ENCODE measurements at places on chromosomes 3 and 15.

DNA sequence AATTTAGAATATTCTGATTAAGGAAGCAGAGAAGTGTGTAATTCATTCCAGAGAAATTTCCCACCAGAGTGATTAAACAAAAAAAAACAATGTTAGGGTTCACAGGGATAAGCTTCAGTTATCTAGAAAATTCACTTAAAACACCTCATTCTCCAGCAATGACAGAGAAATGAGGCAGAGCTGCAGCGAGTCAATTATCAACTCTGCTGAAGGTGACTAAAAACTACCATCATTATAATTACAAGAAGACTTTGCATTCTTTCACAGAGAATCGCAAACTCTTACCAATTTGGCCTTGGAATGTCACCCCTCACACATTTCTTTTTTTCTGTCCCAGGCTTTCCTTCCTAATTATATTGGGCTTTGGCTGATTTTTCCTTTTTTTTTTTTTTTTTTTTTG is 117.1 kb downstream of the RAB11A start:
- DNase-seq, result no peak

DNA sequence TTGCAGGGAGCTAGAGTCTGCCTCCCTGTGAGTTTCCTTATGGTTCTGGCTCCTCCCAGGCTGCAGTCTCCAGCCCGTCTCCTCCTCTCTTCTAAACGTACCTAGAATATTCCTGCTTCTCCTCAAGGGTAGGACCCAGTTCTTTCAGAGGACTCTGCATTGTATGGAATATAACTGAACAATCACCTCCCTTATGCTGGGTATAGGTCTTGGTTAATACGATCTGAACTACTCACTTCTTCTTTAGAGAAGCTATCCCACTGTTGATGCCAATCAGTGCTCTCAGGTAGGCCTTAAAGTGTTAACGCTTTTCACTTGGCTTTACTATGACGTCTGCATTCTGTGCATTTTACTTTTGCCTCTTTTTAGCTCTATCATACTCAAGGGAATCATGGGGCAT is 98.5 kb downstream of the WNT7A start:
- DNase-seq, result no peak

GRCh38 chr3:159775372-159775961 is 213.2 kb upstream of the IL12A start:
- no peak for DNase-seq

DNA sequence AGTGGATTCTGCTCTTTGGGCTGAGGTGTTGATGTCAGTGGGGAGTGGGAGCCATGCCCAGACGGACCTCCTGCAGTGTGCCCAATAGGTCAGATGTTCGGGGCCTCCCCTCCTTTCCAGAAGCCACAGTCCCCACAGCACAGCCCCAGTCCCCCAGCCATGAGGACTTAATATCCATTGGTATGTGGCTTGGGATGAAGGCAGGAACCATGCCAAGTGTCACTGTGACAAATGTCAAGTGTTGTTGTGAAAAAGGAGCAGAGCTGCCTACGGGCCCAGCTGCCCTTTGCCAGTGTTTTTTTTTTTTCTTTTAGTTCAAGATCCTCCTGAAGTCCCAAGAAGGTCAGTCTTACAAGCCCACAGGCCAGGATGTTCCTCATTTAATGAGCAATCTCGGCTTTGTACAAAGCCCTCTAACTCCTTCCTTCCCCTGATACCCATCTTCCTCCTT is 12.2 kb downstream of the SEMA3G start:
- no peak for DNase-seq

DNA sequence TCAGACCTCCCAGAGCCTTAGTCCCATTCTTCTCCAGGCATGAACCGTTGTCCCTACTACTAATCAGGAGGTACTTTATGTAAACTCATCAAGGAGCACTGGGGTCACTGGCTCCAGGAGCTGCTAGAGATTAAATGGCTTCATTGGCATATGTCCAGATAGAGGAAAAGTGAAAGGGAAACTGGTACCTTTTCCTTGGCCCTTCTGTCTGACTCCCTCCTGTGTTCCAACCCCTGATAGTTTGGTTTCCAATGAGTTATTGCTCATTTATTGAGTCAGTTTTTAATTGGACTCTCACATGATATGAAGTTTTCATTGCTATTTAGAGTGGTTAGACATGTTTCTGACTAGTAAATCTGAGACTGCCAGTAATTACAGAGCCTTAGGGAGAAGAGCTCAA is 130.5 kb upstream of the BFSP2 start:
- no peak for DNase-seq

DNA sequence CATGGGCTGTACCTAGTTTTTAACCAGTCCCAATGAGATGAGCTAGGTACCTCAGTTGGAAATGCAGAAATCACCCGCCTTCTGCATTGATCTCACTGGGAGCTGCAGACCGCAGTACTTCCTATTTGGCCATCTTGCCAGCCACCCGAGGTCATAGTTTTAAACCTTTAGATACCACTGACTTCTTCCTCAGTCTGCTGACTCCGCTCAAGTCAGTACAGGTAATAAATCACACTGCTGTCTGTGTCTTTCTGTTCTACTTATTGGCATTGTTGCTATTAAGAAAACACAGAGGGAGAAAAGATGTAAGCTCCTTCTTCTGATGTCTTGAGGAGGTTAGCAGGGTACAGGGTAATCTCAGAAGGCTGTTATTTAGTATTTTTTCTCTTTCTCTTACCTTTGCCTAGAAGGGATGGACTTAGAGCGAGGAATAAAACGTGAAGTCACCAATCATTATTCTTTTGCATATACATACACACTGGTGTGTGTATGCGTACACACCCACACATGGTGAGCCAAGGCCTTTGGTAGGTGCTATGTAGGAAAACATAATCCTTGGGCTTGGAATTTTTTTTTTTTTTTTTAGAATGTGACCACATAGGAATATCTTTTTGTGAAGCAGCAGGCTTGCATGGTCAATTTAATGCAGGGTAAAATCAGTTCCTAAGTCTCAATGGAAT is 197.2 kb downstream of the EDEM1 start:
- DNase-seq, result no peak

GRCh38 chr3:11995120-11995519 is 9.1 kb upstream of the SYN2 start:
- no peak for DNase-seq

- DNase-seq, result no peak
Observed at GRCh38 chr3:141776885-141777284, 13.7 kb downstream of the GRK7 start.

GRCh38 chr3:97009427-97010019 is 195.1 kb downstream of the EPHA6 start:
- DNase-seq, result no peak

- DNase-seq, result no peak
Observed at GRCh38 chr3:10629671-10630040, 124.3 kb upstream of the ATP2B2 start.

DNA sequence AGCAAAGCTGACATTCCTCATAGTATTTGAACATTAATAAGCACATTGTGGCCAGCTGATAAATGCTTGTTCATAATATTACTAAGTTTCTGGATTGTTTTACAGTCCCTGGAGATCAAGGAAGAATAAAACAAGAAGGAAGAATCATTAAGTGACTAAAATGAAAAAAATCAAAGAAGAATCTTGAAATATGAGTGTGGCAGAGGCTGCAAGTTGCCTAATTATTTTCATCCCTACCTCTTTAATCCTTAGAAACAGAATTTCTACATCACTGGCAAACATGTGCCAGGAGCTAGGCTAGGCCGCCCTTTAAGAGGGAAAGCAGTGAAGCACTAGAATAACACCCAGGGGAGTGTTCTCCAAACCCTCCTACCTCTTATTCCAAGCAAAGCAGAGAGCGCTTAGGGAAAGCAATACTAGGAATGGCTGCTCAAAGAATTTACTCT is 98.9 kb downstream of the MAGI1 start:
- DNase-seq, result no peak

GRCh38 chr3:156761713-156762451 is 64.3 kb upstream of the LEKR1 start:
- no peak for DNase-seq

- DNase-seq, result no peak
Observed at GRCh38 chr15:75121491-75121890, 80.2 kb upstream of the C15orf39 start.

DNA sequence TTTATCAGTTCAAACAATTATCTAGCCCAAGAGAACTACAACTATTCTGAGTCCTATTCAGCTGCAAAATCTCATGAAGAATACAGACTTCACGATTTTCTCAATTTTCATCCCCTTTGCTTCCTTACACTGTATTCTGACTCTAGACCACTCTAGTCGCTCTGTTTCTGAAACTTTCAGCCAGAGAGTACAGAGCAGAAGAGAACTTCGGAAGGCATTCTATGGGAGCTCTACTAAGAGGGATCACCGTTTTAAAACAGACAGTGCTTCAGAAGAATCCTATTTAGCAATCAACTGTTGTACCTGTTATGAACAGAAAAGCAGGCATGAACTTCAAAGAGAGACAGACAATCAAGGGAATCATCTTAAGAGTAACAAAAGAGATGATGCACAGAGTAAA is 419.4 kb downstream of the SHQ1 start:
- DNase-seq, result no peak

- DNase-seq, result no peak
Observed at GRCh38 chr3:126895178-126896066, 87.5 kb upstream of the PLXNA1 start.

GRCh38 chr15:66566963-66567531 is 1.2 kb upstream of the LCTL start:
- peak; percentile 68 for DNase-seq

DNA sequence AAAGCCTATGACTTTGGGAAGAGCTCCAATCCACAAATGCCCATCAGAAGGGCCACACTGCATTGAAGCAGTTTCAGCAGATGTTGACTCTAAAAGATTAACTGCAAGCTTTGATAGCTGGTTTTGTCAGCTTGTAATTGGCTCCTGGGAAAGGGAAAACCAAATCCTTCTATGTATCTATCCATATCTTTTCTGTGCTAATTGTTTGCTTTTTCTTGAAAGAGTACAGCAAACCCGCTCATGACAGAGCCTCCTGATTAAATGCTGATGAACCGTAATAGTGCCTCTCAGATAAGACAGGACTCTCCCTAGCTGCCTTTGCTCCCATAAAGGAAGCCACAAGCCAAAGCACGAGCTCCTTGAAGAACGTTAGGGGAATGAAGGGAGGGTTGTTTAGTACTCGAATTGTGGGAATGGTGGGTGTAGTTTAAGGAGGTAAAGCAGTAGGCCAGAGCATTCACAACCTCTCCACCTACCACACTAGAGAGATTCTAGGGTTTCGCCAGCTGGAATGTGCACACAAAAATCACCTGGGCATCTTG is 33.6 kb upstream of the LRIG1 start:
- no peak for DNase-seq

DNA sequence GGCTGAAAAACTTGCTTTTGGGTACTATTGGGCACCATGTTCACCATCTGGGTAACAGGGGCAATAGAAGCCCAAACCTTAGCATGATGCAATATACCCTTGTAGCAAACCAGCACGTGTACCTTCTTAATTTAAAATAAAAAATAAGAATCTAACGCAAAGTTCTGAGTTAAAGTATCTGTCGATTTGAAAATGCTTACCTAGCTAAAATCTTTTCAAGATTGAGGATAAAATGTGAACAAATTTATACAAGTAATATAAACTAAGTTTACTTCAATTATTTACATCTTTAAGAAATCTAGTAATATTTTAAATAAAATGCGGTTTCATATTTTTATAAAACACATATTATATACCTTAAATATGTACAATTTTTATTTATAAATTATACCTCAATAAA is 38.1 kb upstream of the IGF2BP2 start:
- no peak for DNase-seq

- no peak for DNase-seq
Observed at GRCh38 chr3:40097131-40098117, 212.1 kb upstream of the EIF1B start.

- no peak for DNase-seq
Observed at GRCh38 chr15:74174219-74174957, 878 bp downstream of the ISLR start.

GRCh38 chr3:3737531-3737930 is 61.7 kb upstream of the LRRN1 start:
- no peak for DNase-seq

GRCh38 chr15:59456114-59456513 is 18.1 kb downstream of the FAM81A start:
- no peak for DNase-seq

DNA sequence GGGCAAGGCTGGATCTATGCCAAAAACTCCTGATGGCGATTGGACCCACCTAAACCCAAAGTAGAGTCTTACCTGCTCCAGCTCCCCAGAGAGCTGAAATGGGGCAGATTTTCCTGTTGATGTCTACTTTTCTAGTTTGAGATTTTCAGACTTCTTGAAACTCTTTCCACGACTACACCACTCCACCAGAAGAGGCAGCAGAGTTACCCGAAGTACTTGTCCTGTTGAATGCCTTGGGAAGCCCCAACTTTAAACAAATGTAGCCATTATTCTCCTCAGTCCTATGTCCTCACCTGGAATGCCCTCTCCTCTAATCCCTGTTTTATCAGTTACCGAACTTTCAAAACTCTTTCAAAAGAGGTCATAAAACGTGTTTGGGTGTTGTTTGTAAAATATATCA is 843.8 kb downstream of the VGLL3 start:
- no peak for DNase-seq

GRCh38 chr3:156010829-156011228 is 109.5 kb upstream of the KCNAB1 start:
- no peak for DNase-seq

GRCh38 chr3:115111632-115112031 is 35.5 kb downstream of the ZBTB20 start:
- DNase-seq, result no peak

GRCh38 chr3:50985893-50986292 is 311.2 kb downstream of the DOCK3 start:
- no peak for DNase-seq

GRCh38 chr3:190017521-190018288 is 103.0 kb downstream of the P3H2 start:
- DNase-seq, result no peak

GRCh38 chr3:18562364-18563154 is 137.4 kb upstream of the SATB1 start:
- no peak for DNase-seq

DNA sequence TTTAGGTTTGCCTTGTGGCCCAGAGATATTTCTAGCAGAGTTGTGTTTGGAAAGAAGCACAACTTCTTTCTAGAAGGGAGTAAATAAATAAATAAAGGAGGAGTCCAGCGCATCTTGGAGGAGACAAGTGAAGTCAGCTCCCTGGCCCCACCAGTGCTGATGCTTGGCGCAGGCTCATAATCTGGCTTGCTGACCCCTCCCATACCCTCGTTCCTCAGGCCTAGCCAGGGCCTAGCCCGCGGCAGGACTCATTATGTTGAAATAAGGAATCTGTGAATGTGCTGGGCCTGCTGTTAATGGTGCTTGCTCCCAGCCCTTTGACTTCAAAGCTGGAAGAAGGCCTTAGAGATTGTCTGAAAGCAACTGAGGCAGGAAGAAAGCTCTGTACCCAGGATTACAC is 3.1 kb downstream of the ZNF710 start:
- no peak for DNase-seq

DNA sequence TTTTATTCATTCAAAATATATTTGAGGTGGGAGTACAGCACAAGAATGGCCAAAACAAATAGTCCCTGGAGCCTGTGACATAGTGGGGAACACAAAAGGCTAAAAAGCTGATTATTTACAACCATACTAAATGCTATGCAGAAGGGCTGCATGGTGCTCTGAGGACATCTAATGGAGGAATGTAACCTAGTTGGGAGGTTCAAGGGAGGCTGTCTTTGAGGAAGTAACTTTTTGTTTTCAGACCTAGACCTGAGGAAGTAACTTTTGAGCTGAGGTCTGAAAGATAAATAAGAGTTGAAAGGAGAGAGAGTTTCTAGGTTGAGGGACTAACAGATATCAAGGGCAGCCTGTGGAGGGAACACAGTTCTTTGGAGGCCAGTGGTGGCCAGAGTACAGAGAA is 34.8 kb upstream of the RASA2 start:
- DNase-seq, result peak; percentile 38
